Activated T-cell treated with anti-CD3 and anti-CD28 coated beads for 24 hours (primary cell): ENCODE measurements at places on chromosomes 16 and 17.

GRCh38 chr17:42403150-42403549 lies 14.9 kb upstream of the STAT3 start:
- peak; percentile 40 for DNase-seq

DNA sequence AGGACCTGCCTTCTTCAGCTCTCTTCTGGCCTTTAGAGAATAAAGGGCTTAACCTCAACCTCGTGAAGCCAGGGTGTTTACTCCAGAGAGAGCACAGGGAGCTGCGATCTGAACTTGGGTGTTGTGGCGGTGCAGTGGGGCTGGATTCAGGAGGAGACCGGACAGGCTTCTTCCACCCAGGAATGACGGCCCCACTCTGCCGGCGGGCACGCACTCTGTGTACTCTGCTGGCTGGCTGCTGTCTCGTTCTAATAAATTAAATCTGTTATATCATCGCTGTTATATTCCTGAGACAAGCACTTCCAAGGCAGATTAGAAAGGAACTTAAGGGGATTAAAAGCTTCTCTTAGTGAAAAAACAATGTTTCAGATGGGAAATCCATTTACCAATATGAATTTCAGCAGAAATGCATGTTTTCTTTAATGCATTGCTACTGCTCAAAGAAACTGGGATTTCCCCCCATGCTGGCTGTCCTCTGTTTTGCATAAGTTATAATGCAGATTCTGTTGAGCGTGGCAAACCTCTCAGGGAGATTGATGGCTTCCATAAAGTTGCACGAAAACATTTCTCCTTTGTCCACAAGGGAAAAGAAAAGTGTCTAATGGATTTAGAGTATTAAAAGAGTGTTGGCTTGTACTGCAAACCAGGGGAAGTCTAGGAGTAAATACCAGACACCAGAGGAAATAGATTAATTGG lies 168.6 kb upstream of the IRX3 start:
- DNase-seq, result no peak

GRCh38 chr17:927611-928461 lies 51.7 kb downstream of the NXN start:
- no peak for DNase-seq

- DNase-seq, result no peak
These were observed 16.4 kb downstream of the ATP6V0A1 start for GRCh38 chr17:42475121-42475520.

DNA sequence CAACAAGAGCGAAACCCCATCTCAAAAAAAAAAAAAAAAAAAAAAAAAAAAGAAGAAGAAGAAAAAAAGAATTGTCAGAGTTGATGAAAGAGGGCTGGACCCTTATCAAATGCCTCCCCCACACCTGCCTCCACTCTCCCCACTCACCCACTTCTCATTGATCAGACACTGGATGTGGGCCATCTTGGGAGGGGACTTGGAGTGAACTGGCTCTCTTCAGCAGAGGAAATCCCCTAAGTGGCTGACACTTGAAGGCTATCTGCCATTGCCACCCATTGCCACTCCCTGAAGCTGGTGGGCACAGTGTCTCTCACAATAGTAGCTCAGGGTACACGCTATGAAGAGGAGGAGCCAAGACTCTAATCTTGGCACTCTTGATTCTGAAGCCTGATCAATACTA lies 1.6 kb downstream of the ITGA2B start:
- DNase-seq, result no peak

DNA sequence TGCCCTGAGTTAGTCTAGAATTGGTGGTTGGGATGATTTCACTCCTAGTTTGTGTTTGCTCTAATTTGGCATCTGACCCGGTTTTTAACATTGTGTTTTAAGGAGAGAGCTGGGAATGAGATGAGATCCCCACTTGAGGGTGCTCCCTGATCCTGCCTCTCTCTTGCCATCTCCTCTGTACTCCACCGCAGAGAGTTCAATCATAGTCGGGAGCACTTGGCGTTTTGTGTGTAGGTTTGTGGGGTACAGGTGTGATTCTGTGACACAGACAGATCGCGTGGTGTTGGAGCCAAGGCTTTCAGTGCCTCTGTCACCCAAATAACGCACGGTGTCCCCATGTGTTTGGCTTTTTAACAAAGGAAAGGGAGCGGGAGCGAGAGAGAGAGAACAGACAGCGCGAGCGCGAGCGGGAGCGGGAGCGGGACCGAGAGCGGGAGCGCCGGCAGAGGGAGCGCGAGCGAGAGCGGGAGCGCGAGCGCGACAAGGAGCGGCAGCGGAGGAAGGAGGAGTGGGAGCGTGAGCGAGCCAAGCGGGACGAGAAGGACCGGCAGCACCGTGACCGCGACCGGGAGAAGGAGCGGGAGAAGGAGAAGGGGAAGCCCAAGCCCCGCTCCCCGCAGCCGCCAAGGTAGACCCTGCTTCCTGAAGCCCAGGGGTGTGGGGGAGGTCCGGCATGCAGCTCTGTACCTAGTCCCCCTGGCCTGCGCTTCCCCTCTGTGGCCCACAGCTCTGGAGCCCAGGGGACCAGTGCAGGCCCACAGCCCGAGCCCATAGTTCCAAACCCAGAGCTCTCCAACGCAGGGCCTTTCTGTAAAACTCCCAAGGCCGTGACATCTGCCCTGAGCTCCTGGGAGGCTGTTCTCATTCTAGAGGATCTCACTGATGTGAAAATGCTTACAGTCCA lies 27.2 kb upstream of the IL17C start:
- no peak for DNase-seq

GRCh38 chr17:41190328-41190727 lies 641 bp downstream of the KRTAP9-1 start:
- DNase-seq, result no peak

- DNase-seq, result no peak
These were observed 407.3 kb downstream of the XYLT1 start for GRCh38 chr16:17063201-17064139.

GRCh38 chr16:17784073-17784472 lies 313.3 kb upstream of the XYLT1 start:
- DNase-seq, result no peak
